ENCODE measurements at places on chromosomes 5 and 9.
A peak's percentile ranks its signal among the peaks of the same experiment; 100 is the strongest.

DNA sequence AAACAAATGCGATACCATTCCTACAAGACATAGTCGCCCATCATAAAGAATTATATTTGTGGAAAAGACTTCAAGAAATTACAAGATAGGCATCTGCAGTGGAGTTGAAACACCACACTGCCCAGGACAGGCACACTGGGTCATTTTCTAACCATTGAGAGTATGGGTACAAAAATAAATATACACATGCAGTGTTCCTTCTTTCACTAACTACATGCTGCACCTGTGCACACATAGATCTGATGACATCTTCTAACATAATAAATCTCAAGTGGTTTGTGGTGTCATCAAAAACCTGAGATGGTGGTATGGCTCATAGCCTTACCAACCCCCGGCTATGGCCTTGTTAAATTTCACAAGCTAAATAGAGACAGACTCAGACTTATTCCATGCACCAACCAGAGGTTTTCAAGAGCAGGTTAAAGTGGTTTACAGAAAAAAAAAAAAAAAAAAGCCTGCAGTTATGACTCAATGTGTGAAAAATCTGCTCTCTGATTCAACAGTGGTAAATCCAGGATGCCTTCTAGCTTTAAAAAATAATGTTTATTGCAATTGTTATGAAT is 12.4 kb upstream of the NFIB start:
- DNase-seq = no peak

GRCh38 chr5:157280927-157281326 is 15.0 kb downstream of the CYFIP2 start:
- no peak for DNase-seq

GRCh38 chr5:128493657-128494329 is 44.3 kb downstream of the FBN2 start:
- no peak for DNase-seq

GRCh38 chr5:67154556-67155206 is 41.9 kb downstream of the CD180 start:
- peak; percentile 79 for DNase-seq

DNA sequence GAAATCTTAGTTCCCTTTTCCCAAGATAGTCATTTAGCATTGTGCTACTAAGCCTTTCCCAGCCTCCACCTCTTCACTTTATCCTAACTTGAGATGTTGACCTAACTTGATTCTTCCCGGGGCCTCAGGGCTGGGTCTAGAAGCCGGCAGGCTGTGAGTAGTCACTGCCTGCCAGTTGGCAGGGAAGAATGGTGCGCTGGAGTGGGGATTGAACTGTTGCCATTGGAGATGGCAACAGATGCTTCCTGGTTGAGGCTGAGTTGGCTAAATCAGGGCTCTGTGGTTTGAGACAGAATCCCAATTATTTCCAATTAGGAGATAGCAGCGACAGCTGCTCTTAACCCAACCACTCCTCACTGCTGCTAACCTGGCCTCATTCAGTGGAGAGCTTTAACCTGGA is 343.1 kb downstream of the BRINP1 start:
- peak; percentile 66 for DNase-seq

GRCh38 chr9:134766587-134766986 is 114.0 kb upstream of the FCN2 start:
- no peak for DNase-seq

DNA sequence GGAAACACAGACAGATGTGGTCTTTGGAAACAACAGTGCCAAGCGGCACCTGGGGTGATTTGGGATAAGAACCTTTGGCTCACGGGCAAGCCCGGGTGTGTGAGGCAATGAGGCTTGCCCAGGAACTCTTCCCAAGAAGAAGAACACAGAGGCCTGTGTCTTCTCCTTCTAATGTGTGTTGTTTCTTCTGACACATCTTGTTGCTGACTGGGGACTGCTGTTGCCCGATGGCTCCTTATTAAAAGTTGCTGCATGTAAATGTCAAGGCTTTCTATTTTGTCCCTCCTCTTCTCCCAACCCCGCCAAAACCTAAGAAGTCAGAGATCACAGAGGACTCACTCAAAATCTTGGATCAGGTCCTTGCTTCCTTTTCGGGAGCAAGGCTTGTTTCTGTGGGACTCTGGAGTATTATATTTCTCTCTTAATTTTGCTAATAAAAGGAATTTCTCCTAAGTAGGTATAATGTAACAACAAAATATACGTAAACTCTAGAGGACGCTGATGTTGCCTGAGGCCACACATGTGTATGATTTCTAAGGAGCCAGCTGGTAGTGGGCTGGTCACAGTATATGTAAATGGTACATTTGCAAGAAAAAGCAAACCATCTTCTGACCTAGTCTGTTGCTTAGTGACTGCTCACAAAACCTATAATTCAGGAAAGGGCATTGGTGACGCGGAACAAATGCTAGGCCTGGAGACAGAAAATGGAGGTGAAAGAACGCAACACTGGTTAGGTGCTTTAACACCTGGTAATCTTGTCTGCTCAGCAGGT is 232.5 kb downstream of the GADD45G start:
- no peak for DNase-seq

- no peak for DNase-seq
Measured at GRCh38 chr5:51398875-51399642, 15.8 kb downstream of the ISL1 start.

- no peak for DNase-seq
Measured at GRCh38 chr5:59640411-59640810, 253.1 kb downstream of the PDE4D start.

DNA sequence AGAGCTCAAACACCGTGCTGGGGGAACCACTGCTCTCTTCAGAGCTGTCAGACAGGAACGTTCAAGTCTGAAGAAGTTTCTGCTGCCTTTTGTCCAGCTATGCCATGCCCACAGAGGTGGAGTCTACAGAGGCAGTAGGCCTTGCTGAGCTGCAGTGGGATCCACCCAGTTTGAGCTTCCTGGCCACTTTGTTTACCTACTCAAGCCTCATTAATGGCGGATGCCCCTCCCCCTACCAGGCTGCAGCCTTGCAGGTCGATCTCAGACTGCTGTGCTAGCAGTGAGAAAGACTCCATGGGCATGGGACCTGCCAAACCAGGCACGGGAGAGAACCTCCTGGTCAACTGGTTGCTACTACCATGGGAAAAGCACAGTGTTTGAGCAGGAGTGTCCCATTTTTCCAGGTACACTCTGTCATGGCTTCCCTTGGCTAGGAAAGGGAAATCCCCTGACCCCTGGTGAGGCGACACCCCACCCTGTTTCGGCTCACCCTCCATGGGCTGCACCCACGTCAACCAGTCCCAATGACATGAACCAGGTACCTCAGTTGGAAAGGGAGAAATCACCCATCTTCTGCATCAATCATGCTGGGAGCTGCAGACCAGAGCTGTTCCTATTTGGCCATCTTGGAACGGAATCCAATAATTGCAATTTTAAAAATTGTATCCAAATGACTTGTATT is 246.9 kb upstream of the ADAMTS16 start:
- DNase-seq = no peak

DNA sequence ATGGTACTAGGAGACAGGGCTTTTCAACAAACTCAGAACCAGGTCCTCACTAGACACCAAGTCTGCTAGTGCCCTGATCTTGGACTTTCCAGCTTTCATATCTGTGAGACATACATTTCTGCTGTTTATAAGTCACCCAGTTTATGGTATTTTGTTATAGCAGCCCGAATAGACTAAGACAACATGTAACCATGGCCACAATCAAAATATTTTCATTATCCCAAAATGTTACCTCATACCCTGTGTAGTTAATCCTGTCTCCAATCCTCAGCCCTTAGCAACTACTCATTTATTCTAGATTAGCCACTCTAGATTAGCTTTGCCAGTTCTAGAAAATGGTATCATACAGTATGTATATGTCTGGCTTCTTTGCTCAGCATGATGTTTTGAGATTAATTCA is 6.3 kb upstream of the ATG10 start:
- no peak for DNase-seq

- DNase-seq = no peak
Measured at GRCh38 chr9:37975639-37976038, 71.7 kb upstream of the SLC25A51 start.

GRCh38 chr5:68251804-68252522 is 36.4 kb downstream of the PIK3R1 start:
- DNase-seq = peak; percentile 45
